ENCODE measurements at places on chromosomes 2 and 18. TPM values are rescaled to one million over a fixed set of nuclear protein-coding genes. Genes with fewer than 3 reads are reported as not detected.

CCNT2 gene
- 22.9 TPM for total RNA-seq

TBR1 gene
- total RNA-seq: not detected

ENOSF1 gene
- total RNA-seq: 53.1 TPM

GRCh38 chr2:75820693-75821092 is 110.0 kb upstream of the GCFC2 start:
- no peak for DNase-seq

GRCh38 chr18:62518460-62519375 is 4.1 kb upstream of the ZCCHC2 start:
- no peak for DNase-seq

GRCh38 chr18:22900558-22901238 is 32.4 kb upstream of the RBBP8 start:
- peak; percentile 31 for DNase-seq

GRCh38 chr18:2717407-2717806 is 61.9 kb downstream of the SMCHD1 start:
- DNase-seq: no peak

GRCh38 chr18:24420551-24420950 is 5.9 kb upstream of the IMPACT start:
- DNase-seq: no peak

DNA sequence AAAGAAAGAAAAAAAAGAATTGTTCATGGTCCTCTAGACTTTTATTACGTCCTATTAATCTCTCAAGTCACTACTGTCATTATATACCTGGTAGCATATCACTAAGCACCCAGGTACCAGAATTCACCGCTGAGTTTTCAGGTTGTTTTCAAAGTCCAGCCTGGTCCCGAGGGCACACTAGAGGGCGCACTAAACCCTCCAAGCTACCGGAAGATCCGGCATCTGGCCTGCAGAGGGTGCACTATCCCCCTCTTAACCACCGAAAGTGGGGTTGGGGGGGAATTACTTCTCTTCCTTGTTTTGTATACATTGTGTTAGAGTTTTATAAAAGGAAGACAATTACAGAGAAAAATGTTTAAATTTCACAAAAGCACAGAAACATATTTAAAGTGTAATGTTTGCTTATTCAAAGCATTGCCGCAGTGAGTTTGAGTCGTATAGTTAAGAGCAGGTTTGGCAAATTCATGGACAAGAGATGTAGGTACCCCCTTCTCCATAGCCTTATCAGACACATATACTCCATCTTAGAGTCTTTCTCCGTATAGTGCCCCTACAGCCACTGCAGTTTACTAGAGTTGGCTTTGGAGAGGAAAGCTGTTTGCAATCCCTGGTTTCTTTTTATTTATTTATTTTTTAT is 19.2 kb downstream of the MOGAT1 start:
- peak; percentile 73 for DNase-seq

PNPT1 gene
- 22.4 TPM for total RNA-seq

DNA sequence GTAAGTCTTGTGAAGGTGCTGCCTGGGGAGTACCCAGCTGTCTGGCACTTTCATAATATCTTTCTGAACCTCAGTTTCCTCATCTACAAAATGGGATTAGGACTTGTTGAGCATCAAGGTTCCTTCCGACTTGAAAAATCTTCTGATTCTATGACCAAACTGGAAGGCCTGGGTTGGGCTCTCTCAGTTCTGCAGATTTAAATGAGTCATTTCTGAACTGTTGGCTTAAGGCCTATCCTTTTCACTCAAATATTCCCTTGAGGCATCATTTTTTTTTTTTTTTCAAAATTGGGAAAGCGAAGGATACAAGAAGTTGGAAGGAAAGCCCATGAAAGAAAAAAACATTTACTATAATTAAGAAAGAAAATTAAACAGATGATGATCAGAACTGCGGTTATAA is 40.8 kb upstream of the CYP1B1 start:
- DNase-seq: peak; percentile 40

DNA sequence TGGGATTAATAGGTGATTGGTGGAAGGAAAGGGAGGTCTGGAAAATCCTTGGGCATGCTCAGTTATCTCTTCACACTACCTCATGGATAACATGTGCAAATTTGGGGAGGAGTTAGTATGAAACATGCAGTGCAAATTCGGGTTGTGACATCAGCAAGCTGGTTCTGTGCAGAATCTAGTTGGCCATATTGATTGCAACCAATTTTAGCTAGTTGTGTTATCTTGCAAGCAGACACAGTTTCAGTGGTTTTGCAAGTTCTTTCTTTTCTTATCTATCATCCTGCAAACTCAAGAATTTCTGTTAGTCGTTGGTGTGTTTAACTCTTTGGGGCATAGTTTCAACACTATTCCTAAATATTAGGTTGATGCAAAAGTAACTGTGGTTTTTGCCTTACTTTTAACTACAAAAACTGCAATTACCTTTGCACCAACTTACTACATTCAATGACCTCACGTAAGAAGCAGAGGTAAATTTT is 135.4 kb downstream of the PTH2R start:
- no peak for DNase-seq

NPHP1 gene
- total RNA-seq: 4.7 TPM

Data from right cardiac atrium (tissue), 5 donors.